ENCODE measurements at places on chromosomes 13 and 19.

DNA sequence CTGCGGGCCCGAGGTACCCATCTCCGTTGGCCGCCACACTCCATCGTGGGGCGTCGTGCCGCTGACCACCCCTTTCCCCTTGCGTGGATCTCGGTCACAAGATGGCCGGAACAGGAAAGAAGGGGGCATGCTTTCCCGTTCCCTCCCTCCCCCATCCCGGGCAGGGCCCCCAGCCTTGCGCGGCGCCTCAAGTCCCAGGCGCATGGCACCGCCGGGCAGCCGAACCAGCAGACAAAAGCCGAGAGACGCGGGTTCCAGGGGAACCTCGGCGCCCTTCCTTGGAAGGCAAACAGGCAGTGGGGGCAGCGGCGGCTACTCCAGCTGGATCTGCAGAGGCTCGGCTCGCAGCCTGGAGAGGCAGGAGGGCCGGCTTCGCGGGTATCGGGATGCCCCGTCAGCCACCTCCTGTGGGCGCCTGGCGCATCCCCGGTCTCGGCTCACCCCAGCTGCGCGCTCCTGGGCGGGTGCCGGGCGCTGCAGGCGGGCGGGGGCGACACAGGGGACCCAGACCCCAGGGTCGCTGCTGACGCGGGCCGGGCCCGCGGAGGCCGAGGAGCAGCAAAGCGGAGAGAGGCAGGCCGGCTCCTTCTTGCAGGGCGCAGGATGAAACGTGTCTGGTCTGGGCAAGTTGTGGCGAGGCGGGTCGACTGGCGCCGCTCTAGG is 439 bp downstream of the DZIP1 start:
- DNase-seq: no peak

- DNase-seq: no peak
These were observed 55.6 kb downstream of the RCBTB2 start for GRCh38 chr13:48477191-48477855.

GRCh38 chr13:42703740-42704139 is 77.6 kb upstream of the FAM216B start:
- no peak for DNase-seq

- DNase-seq: no peak
These were observed 2.0 kb downstream of the ZNF431 start for GRCh38 chr19:21143854-21144253.
